ENCODE measurements at places on chromosomes 11 and 22.

DNA sequence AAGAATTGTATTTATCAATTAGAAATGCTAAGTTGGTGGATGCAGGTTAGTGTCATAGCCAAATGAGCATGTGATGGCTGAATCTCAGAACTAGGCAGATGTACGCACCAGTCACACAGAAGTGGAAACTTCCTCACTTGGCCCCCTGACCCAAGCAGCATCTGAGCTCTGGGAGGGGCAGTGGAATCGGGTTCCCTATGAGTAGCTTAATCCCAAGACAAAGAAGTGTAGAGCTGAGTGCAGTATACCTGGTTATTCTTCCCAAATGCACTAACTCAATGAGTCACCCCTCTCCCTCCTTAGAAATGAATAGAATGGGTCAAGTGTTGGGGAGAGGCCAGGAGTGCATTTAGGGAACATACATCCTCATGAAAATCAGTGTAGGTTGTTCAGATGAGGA lies 224.6 kb downstream of the FAT3 start:
- DNase-seq, result no peak

DNA sequence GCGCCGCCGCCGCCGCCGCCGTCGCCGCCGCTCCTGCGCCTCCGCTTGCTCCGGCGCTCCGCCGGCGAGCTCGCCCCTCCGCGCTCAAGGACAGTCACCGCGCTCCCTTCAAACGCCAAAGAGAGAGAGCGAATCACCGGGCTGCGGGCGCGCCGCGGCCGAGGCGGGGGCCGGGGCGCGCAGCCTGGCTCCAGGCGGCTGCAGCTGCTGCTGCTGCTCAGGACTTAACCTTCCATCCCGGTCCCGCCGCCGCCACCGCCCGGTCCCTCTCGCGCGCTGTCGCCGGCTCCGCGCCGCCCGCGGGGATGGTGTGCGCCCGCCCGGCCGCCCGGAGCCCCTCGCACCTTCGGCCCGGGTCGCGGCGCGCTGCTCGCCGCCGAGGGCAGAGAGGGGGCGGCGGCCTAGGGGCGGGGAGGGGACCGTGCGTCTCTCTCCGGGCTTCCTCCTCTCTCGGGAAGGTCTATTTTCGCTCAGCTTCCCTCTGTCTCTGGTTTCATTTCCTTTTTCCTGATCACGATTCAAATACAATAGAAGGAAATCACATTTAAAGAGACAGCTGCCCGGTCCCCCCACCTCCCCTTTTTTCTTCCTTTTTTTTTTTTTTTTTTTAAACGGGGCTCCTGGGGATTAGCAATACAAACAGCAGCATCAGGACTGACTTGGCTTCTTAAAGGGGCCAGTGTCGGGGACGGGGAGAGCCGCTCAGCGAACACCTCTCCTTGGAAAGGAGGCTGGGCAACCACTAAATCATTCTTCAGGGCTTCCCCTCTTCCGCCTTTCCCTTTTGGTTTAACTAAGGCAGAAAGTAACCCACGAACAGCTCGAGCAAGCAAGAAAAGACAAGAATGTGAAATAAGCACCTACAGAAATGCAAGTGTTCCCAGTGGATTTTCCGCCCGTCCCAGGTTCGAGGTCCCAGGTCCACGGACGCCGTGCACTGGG lies 22.1 kb downstream of the LMO2 start:
- DNase-seq, result peak; percentile 68

- DNase-seq, result peak; percentile 47
Observed at GRCh38 chr11:112734207-112734606, 227.0 kb upstream of the NCAM1 start.

DNA sequence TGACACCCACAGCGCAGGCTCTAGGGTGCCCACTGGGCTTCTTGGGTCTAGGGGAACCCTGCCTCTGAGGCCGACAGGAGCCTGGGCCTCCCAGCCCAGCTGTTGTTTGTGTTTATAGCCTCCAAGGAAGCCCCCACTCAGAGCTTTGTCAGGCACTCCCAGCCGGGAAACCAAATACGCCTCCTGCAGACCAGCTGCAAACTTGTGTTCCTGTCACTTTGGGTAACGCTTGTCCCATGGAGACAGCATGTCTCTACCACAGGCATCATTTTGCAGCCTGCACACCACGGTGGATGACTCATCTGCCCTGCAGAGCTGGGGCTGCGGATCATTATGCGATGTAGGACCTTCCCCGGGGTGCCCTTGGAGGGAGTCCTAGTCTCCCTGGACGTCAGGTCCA lies 40.6 kb upstream of the CRYBB3 start:
- peak; percentile 28 for DNase-seq

DNA sequence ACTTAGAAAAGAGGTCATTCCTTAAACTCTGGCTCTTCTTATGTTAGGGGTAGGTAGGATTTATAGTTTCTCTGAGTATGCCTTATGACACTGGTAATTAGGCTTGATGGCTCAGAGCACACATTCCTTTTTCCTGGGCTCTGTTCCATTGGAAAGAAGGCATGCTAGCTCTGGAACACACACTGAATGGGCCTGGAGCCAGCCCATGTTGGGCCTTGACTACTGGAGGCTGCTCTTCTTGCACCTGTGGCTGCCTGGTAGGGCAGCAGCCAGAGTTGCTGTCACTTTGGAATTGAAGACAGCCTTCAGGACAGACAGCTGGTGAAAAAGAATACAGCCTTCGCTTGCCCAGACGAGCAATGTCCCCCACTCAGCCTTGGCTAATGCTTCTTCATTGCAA lies 18.2 kb downstream of the MCAM start:
- DNase-seq, result no peak

DNA sequence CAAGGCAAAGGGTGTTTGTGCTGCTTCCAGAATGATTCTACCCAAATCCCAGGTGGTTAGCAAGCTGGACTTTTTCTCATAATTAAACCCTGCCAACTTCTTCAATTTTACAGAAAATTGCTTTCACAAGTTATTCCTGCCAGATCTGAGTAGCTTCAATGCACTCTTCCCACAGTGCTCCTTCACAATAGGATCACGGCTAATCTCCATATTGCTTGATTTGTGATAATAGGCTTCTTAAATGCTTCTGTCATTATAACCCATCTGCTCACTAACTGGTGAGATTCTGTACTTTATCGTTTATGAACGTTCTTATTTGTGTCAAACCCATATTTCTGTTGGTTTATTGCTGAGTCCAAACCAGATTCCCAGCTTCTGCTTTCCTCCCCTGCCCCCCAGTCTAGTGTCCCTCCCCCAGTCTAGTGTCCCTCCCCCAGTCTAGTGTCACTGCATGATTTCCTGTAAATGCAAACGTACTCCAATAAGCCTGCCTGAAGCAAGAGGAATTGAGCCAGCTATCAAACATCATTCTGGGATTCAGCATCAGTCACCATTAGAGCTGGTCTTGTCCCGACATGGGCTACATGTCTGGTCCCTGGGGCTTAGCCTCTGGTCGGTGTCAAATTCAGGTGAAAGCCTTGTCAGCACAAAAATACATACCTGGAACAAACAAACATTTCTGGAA lies 14.0 kb downstream of the MMP3 start:
- DNase-seq, result no peak

DNA sequence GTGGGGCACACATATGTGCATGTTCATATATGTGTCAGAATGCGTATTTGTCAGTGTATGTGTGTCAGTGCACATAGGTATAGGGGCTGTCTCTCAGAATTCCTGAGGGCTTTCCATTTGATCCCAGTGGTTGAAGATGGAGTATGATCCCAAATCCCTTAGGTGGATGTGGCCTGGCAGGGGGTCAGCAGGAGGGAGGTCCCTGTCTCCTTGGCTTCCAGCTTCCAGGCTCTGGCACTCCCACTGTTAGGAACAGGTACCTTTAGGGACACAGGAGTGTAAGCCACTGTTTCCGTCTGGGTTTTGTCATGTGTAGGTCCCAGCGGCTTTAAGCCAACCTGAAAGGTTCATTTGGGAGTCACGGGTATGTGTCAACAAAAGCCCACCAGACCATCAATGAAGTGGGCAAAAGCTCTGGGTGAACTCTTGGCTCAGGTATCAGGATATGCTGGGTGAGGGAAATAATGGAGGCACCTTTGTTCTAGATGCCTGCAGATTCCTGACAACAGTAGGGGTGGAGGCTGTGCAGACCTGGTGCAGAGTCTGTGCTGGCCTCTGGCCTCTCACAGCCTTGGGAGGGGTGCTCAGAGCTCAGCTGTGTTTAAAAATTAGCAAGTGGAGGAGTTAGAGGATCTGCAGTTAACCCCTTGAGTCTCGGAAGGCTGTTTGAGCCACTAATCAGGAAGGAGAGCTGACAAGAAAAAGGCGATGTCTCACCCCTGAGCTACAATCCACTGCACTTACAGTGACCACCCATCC lies 9.0 kb downstream of the KCNQ1OT1 start:
- no peak for DNase-seq

GRCh38 chr11:118694771-118695170 lies 15.3 kb upstream of the TREH start:
- no peak for DNase-seq

DNA sequence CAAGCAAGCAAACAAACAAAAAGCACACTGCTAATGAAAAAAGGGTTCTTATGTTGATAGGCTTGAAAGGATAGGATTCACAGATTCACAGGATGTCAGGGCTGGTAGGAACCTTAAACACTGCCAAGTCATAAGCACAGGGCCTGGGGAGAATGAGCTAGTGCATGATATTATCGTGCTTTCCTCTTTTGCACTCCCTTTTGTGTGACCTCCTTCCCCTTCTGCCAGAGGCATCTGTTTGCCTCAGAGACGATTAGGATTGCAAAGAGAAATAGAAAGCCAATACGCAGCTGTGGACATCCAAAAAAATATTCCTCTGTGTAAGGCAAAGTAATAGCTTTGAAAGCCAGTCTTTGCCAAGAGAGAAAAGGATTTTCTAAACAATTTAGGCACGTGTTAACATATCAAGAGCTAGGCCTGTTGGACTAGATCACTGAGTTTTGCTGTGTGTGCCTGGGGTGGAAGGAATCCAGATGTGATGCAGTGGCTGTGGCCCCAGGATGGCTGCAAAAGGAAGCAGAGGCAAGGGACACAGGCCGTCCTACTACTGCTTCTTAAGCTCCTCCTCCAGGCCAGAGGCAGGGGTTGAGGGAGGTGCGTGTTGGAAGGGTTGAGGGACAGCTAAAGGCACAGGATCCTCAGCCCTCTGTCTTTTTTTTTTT lies 30.6 kb downstream of the MCHR1 start:
- DNase-seq, result peak; percentile 34

DNA sequence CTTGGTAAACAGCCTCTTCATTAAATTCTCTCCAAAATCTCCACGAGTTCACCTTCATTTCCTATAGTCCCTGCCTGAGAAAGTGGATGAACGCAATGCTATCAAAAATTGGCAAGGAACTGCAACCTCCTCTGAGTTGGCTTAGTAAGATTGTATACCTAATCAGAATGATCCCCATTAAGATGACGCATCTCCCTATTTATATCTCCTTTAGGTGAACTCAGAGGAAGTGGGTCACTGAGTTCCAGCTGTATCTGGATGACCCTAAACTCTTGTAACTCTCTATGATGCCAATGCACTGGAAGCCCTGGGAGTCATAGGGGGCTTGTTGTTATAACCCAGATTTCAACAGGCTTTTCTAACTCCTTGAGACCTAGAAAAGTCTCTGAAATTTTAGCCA lies 48.2 kb downstream of the OR10A6 start:
- DNase-seq, result no peak

GRCh38 chr11:62344210-62344609 lies 7.0 kb downstream of the ASRGL1 start:
- DNase-seq, result peak; percentile 66

- no peak for DNase-seq
Observed at GRCh38 chr11:96863520-96863919, 473.7 kb downstream of the JRKL start.

DNA sequence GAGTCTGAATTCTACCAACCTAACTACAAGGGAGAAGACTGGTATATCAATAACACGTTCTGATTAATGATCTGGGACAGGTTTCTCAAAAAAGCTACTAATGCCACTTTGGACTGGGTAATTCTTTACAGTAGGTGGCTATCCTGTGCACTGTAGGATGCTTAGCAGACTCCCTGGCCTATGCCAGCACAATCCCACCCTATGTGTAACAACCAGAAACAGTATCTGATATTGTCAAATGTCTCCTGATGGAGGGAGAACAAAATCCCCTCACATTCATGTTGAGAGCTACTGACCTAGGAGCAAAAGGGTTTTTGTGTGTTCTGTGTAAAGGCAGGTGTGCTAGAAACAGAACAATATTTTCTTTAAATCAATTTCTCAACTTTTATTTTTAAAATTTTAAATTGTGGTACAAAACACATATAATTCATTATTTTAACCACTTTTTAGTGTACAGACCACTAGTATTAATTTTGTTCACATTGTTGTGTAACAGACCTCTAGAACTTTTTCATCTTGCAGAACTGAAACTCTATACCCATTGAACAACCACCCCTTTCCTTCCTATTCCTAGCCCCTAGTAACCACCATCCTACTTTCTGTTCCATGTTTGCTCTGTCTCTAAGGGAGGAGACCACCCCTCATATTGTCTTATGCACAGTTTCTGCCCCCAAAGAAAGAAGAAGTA lies 2.1 kb upstream of the MS4A6A start:
- peak; percentile 66 for DNase-seq

GRCh38 chr11:6237266-6237665 lies 1.6 kb upstream of the CNGA4 start:
- DNase-seq, result no peak

- no peak for DNase-seq
Observed at GRCh38 chr11:126723665-126724045, 276.9 kb downstream of the KIRREL3 start.

GRCh38 chr11:78424334-78425270 lies 7.0 kb upstream of the GAB2 start:
- peak; percentile 84 for DNase-seq

DNA sequence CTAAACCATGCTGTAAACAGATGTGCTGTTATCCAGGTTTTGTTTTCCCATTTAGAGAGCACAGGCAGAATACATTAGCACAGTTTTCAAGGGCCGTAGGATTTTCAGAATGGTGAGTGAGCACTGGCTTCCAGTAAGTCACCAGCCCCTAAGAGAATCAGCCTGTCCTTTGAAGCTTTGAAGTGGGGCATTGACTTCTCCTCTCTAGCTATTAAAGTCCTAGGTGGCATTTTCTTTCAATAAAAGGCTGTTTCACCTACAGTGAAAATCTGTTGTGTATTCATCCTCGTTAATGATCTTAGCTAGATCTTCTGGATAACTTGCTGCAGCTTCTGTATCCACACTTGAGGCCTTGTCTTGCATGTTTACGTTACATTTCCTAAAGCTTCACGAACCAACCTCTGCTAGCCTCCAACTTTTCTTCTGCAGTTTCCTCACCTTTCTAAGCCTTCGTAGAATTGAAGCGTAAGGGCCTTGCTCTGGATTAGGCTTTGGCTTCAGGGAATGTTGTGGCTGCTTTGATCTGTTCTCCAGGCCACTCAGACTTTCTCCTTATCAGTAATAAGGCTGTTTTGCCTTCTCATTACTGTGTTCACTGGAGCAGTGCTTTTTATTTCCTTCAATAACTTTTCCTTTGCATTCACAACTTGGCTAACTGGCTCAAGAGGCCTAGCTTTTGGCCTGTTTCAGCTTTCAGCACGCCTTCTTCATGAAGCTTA lies 15.5 kb downstream of the CECR2 start:
- DNase-seq, result no peak

- no peak for DNase-seq
Observed at GRCh38 chr22:49649166-49650068, 178.3 kb downstream of the BRD1 start.

GRCh38 chr22:30602049-30602448 lies 4.9 kb upstream of the TCN2 start:
- DNase-seq, result peak; percentile 65
